Transverse colon (tissue), 4 donors: ENCODE measurements at places on chromosomes 7 and 10.

GRCh38 chr10:126110489-126111180 lies 214.3 kb downstream of the FANK1 start:
- DNase-seq: no peak

GRCh38 chr10:129968853-129969183 lies 4.7 kb upstream of the EBF3 start:
- no peak for DNase-seq

DNA sequence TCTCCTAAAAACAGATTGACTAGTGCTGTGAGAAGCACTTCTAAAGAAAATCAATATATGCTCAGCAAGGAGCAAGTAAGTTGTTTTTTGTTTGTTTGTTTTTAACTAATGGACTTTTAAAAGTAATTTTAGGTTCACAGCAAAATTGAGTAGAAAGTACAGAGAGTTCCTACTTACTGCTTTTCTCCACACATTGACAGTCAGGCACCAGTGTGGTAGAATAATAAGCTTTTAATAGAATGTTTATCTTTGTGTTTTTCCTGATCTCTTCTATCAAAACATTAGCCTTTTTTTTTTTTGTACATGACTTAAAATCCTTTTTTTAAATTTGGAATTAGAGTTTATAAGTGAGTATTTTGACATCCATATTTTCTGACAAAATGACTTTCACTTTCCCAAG lies 28.0 kb downstream of the MINPP1 start:
- DNase-seq: no peak

DNA sequence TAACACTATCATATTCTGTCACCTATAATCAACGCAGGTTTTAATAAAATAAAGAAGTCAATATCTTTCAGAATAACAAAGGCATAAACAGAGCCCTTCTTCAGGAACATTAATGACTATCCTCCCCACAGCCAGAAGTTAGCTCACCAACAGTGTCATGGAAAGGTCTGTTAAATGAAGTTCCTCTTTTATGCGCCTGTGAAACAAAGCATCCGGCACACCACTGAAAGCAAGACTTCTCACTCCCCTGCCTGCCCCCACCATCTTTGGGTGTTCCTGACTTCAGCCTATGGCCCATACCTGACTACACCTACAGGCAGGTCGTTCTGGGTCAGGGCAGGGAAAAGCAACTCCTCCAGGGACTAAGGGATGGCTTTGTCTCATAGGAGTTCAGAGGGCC lies 205.4 kb downstream of the FANK1 start:
- DNase-seq: no peak

DNA sequence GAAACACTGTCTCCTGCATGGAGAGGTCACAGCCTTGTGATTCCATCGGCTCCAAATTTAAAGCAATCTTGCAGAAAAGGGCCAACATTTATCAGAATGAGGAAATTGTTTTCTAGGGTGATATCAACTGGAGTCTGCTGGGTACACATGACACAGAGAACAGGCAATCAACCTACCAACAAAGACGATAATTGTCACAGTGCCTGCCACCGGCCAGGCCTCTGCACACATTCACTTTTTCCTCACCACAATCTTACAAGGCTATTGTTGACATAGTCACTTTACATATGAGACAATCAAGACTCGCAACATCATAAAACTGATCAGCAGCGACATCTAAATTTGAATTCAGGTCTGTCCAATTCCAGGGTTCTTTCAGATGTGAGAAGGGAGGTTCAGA lies 189.4 kb downstream of the KCNMA1 start:
- peak; percentile 20 for DNase-seq

DNA sequence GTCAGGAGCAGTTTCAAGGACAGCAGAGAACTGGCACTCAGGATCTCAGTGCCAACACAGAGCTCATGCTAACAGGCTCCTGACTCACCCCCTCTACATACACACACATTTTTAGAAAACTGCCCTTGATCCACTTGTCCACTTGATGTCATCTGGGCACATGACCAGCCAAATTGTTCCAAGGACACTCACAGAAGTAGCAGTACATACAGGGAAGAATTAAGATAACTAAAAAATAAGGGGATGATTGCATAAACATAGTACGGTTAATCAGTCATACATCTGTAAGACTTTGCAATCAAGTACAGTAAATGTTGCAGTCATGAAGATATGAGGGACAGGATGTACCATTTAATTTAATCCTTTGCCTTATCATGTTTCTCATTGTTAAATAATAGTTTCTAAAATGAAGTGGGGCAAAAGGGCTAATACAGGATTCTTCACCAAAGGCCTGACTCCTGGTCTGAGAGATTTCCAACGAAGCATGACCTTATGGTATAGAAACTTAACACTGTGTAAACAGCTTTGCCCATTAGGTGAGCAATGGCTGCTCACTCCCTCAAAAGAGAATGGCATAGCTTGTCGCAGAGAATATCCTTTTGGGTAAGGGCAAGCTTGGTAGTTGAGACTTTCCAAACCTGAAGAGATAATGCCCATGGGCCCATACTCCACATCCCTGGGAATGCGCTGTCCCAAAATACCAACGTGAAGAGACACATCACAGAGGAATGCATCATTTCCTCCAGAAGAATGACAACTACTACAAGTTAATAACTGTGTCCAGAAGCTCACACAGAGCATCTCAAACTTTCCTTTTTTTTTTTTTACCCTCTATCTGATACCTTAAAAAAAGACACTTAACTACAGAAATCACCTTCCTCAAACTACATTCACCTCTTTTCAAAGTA lies 94.1 kb downstream of the ARMH3 start:
- no peak for DNase-seq

DNA sequence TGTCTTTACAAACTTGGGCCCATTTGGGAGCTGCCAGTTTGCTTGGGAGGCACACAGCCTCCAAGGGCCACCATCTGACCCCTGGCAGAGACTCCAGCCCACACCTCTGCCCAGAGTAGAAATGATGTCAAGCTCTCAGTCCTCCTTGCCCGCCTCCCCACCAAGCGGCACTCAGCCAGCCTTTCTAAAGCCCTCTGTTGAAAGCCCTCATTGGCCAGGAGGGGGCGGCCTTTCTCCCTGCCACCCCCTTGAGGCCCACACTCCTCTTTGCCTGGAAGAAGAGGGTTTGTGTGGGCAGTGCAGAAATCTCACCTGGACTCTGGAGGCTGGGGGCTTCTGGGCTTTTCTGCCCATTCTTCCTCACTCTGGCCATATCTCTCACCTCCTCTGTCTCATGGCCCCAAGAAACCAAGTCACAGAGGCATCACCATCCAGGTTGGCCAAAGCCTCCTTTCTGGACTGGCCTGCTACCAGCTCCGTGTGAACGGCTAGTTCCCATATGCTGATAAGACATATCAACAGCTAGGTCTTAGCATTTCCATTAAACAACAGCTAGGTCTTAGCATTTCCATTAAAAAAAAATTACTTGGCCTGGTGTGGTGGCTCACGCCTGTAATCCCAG lies 36.1 kb downstream of the UBTD1 start:
- no peak for DNase-seq

DNA sequence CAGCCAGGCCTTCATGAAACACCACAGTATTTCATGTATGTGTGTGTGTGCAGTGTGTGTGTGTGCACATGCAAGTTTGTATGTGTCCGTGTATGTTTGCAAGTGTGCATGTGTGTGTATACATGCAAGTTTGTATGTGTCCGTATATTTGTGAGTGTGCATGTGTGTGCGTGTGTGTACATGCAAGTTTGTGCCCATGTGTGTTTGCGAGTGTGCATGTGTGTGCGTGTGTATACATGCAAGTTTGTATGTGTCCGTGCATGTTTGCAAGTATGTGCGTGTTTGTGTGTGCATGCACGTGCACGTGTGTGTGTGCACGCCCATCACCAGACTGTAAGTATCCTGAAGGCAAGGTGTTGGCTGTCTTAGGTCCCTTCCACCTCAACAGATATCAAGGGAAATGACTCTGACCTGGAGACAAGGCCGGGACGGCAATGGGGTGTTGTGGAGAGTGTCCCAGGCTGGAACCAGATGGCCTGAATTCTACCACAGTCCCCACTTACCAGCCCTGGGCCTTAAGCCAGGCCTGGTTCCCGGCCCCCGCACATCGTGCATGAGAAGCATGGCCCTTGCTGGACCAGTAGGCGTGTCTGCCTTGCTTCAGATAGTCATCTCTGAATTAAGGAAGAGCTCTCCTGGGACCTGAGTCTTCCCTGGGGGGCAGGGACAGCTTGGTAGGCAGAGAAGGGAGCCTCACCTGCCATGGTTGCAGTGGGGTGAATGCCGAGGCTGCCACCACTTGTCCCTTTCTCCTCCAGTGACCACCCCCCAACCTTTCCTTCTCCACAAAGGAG lies 140.0 kb downstream of the GRK5 start:
- no peak for DNase-seq

DNA sequence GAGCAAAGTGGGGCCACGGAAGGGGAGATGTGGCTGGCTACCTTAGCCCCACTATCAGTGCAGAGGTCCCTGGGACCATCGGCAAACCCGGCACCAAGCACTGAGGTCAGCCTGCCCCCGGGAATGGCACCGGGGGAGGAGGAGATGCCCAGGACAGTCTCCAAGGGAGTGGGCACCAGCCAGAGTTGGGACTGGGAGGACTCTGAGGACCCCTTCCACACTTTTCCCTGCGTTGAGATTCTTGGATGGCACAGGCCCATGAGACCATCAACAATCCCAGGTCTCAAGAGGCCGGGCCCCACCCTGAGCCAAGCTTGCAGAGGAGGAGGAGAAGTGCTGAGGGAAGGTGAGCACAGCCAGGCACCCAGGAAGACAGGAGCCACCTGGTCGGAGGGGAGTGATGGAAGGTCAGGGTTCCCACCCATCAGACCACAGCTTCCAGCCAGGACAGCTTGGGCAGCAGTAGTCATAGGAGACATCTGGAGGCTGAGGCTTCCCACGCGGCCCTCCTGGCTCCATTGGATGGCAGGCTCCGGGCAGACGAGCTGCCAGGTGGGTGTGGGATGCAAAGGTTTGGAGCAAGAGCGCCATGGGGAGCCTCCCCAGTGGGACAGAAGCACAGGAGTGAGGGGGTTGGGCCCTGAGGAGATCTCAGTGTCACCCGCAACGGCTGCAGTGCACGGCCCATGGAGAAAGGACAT lies 2.6 kb upstream of the OPN4 start:
- peak; percentile 6 for DNase-seq

GRCh38 chr10:48449501-48450232 lies 143.2 kb downstream of the MAPK8 start:
- no peak for DNase-seq

DNA sequence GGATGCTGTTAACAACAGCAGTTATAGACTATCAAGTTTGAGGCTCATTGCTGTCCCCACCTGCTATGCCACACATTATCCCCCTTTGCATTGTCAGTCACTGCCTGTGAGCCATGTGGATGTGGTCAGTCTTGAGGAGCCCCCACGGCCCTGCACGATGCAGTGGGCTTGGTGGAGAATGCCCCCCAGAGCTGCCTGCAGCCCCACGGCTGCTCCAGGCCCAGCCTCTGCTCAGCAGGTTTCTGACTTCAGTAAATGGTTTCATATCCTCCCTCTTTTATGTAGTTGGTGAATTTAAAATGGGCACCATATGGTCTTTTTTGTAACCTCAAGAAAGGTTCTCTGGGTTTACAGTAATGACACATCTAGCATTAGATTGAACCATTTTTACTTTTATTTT lies 164.1 kb downstream of the EBF3 start:
- no peak for DNase-seq

GRCh38 chr7:48078470-48078869 lies 10.6 kb upstream of the UPP1 start:
- peak; percentile 29 for DNase-seq

DNA sequence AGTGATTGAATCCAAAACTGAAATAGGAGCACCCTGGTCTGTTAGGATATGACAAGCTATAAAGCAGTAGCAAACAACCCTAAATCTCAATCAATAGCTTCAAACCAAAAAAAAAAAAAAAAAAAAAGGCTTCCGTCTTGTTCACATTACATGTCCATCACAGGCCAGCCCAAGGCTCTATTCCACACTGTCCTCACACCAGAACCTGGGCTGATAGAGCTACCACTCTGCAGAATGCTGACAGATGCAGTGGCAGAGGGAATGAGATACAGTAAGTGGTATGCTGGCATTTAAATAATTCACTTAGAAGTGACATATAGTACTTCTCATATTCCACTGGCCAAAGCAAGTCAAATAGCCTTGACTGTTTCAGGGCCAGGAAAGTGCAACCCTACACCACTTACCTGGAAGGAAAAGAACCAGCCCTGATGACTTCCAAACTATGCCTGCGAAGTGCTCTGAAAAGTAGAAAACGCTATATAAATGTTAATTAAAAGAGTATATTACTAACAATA lies 5.8 kb downstream of the CDCA7L start:
- no peak for DNase-seq

- peak; percentile 13 for DNase-seq
Observed at GRCh38 chr7:117791877-117792780, 81.1 kb downstream of the CTTNBP2 start.
